ENCODE measurements at places on chromosomes 4 and X. TPM values are rescaled to one million over a fixed set of nuclear protein-coding genes. Genes with fewer than 3 reads are reported as not detected.
A peak's percentile ranks its signal among the peaks of the same experiment; 100 is the strongest.

- DNase-seq = no peak
Observed at GRCh38 chrX:136497556-136498052, at the start of gene HTATSF1. Gene HTATSF1 (plus strand): TSS chrX:136497592. CDS start chrX:136497685, 93 bp downstream.

DNA sequence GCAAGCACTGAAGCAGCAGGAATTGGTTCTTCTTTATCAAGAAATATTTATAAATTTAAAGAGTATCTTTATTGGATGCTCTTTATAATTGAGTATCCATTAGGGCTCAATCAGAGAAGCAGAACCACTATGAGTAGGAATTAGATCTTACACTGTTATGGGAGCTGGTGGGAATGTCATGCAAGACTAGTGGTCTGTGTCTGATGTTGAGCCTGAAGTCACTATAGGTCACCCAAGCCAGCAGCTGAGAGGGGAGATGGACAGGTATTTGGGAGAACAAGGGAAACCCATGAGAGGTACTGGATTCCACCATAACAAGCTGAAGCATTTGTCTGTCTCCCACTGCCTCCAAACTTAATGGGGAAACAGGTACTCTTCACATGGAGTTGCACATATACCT lies 283.7 kb upstream of the BOD1L1 start:
- no peak for DNase-seq

- DNase-seq = peak; percentile 5
Observed at GRCh38 chrX:11665168-11666111, at the start of gene ARHGAP6. Gene ARHGAP6 (minus strand): TSS chrX:11665920. CDS start chrX:11664828, 1,092 bp downstream.

DNA sequence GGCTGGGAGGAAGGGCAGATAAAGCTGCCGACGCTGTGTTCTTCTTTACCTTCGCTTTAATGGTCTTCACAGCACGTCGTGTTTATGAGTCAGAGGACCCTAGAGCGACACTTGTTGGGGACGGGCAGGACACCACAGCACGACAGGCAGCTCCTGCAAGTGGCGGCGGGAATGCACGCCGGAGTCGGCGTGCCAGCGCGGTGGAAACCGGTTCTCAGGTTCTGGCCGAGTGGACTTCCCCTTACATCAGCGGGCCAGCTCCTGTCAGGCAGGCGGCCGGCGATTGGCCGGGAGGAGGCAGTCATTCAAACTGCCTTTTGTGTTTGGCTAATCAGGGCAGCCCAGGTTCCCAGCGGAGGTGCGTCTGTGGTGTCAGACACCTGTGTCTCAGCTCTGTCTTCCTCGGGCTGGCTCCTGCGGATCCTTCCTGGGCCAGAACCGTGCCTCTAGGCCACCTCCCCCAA lies 150.9 kb downstream of the SHROOM3 start:
- peak; percentile 95 for DNase-seq

DNA sequence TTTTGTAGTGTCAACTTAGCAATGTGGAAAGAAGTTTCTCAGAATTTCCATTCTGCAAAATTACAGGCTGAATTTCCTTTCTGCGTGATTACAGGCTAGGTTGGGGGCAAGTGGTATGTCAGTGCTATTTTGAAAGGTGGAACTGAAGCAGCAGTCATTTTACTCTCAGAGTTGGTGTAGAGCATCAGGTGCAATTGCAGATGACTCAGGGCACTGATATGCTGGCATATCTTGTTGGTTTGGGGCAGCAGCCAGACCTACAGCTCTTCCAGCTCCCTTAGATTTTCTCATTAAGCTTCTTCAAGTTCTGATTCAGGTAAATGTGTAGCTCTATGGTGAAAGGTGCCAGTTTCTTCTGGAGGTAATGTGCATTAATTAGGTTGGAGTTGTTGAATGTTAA lies 930.7 kb upstream of the PCDH10 start:
- DNase-seq = no peak

GRCh38 chr4:45580334-45580733 lies 543.5 kb downstream of the GABRG1 start:
- DNase-seq = no peak

DNA sequence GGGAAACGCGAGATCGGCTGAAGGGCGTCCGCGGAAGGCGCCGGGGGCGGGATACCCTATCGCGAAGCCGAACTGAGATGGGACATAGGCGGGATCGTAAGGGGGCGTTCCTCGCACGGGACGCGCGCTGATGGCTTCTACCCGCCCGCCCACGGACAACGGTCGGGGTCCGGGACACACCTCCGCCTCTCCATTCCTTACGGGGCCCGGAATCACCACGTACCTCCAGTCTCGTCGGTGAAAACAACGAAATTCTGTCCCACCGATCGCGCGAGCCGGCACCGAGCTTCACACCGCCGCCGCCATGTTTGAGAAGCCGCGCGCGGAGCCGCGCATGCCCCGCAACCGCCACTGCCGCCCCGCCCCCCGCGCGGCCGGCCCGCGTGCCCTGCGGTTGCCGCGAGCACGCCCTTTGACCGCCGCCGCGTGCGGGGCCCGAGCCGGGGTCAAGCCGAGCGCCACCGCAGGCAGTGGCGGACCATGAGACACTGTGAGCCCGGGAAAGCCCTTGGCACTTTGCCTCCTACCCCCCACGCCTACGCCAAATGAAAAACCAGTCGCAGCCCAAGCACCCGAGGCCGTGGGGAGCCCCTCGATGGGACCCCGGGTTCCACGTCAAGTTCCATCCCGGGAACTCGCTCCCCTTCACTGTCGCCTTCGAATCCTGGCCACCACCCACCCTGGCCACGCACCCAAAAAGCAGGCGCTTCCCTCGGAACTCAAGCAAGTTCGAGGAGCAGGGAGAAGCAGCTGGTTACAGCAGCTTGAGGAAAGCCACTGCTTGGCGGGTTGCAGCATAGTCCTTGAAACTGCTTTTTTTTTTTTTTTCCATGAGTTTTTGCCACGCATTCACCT lies at the start of gene SCML2:
TSS of gene SCML2 (minus strand) at position 320 of the 855 bp plus-strand sequence. CDS start 20,617 bp downstream, outside the sequence.
- DNase-seq = peak; percentile 53

DNA sequence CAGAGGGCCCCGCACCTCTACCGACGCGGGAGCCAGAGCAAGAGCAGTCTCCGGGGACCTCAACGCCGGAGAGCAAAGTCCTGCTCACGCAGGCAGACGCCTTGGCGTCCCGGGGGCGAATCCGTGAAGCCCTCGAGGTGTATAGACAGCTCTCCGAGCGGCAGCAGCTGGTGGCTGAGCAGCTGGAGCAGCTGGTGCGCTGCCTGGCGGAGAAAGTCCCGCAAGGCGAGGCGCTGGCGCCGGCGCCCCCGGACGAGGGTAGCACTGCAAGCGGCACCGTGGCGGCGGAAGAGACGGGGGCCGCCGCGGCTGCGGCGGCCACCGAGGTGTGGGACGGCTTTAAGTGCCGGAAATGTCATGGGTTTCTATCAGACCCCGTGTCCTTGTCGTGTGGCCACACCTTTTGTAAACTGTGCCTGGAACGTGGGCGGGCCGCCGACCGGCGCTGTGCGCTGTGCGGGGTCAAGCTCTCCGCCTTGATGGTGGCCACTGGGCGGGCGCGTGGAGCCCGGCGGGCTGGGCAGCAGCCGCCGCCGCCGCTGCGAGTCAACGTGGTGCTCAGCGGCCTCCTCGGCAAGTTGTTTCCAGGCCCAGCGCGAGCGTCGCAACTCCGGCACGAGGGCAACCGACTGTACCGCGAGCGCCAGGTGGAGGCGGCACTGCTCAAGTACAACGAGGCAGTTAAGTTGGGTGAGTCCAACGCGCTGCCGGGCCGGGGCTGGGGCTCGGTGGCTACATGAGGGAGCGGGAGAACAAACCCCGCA lies 672 bp downstream of the LONRF3 start:
- peak; percentile 53 for DNase-seq

DNA sequence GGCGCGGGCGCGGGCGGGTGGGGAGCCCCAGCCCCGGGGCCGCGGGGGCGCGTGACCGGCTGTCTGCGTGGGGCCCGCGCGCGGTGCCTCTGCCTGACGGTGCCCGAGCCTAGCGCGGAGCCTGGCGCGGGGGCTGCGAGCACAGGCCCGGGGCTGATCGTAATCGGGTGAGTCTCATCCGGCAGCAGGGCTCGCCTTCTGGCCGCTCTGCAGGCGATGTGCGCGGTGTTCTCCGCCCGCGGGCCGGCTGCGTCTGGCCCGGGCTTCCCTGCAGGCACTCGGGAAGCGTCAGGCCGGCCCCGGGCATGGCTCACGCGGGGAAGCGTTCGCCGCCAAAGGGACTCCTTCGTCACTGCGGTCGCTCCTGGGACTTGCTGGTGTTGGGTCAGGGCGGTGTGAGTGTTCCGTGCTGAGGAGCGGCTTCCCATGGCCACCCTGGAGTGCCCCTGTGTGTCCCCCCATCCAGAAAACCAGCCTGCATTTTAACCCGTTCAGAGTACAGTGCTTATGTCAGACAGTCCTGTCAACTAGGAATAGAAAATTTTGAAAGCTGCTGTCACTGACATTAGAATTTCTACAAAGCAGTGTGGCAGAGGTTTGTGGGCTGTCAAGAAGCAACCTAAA lies 40.6 kb downstream of the FAM149A start:
- DNase-seq = peak; percentile 57

DNA sequence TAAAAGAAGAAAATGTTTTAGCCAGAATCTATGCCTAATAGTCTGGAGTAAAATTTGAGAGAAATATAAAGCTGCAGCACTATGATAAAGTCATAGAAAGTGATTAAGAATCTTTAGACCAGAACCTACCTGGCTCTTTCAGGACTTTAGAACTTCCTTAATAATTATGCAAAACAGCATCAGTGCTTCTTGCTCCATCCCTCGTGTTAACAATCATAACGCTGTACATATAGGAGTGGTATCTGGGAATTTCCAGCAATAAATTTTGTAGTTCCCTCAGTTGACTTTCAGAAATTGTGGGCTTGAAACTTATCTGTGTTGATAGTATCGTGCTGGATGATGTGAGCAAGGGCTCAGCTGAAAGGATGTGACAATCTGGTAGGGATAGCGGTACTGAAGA lies 102.1 kb upstream of the RASGEF1B start:
- DNase-seq = no peak

The XAGE1B gene
- not detected for total RNA-seq

The KLKB1 gene
- total RNA-seq = 1.5 TPM

Measured in mucosa of descending colon (tissue), 3 donors.